NCI-H2081 (cell line): ENCODE measurements at places on chromosomes 3 and 15.

GRCh38 chr3:23035927-23036640 is 167.0 kb upstream of the UBE2E2 start:
- DNase-seq = no peak

- DNase-seq = no peak
These were observed 4.5 kb downstream of the GPR62 start for GRCh38 chr3:51959651-51960050.

GRCh38 chr3:157876556-157876955 is 229.7 kb downstream of the SHOX2 start:
- DNase-seq = no peak

DNA sequence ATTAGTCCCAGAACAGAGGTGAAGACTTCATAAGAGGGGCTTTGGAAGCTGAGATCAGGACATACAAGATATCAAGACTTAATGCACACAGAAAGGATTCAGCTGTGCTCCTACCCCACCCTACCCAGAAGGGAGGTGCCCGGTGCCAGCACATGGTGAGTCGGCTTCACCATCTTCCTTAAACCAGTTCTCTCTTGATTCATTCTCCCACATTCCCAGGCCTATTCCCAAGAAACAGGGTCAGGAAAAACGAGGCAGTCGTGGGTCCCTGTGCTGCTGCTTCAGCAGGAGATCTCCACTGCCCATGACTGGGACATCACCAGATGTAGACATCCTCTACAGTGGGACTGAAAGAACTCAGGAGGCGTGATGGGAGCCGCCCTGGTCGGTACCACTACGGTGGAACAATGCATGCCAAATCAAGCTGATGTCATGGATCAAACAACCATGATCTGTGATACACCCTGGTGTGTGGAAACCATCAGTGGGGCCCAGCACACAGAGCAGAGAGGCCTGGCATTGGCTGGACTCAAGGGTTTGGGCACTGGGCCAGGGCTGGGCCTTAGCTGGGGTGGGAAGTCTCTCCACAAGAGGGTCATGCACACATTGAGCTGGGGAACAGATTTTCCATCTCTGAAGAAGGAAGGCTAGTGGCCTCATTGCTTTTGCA is 41.9 kb downstream of the CCDC12 start:
- no peak for DNase-seq

GRCh38 chr3:136840252-136840651 is 21.3 kb downstream of the SLC35G2 start:
- no peak for DNase-seq

- no peak for DNase-seq
These were observed 16.7 kb downstream of the MCTP2 start for GRCh38 chr15:94247789-94248638.

- DNase-seq = no peak
These were observed 165.2 kb upstream of the PDZRN3 start for GRCh38 chr3:73789825-73790444.

GRCh38 chr3:69079269-69080159 is 651 bp downstream of the UBA3 start:
- peak; percentile 3 for DNase-seq

GRCh38 chr15:25470230-25470629 is 31.4 kb upstream of the UBE3A start:
- no peak for DNase-seq

- no peak for DNase-seq
These were observed 1.0 kb upstream of the ZNF620 start for GRCh38 chr3:40504636-40505430.

- no peak for DNase-seq
These were observed 91.6 kb upstream of the KLHL25 start for GRCh38 chr15:85886309-85886811.

DNA sequence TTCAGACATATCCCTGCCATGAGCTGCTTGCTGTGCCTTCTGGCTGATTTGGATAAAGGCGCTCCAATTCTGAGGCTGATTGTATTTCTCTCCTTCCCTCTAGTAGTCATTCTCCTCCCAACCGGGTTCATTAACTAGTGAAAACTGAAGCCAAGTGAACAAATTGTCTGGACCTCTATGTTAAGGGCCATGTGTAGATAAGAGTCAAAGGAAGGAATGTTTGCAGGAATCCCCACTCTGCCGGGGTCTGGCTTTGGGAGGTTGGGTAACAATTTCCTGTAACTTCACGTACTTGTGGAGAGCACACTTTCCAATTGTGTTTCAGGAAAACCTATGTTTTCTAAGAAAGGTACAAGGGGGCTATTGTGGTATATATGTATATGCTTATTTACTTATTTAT is 38.2 kb upstream of the SUCLG2 start:
- no peak for DNase-seq

GRCh38 chr15:31040611-31041010 is 49.2 kb upstream of the MTMR10 start:
- no peak for DNase-seq

GRCh38 chr3:18526667-18527066 is 101.5 kb upstream of the SATB1 start:
- DNase-seq = no peak

DNA sequence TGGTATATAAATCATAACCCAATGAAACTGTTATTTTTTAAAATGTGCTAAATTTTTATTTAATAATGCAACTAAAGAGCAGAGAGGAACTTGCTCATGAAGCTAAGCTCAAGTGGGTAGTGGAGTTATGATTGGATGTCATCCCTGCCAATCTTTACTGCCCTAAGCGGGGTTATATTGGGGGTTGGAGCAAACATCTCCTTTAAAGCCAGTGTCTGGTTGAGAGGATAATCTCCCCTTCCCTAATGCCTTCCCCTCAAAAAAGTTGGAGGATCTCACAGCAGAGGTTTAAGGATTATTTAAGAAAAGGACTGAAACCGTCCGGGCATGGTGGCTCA is 32.1 kb upstream of the CLASP2 start:
- DNase-seq = no peak

DNA sequence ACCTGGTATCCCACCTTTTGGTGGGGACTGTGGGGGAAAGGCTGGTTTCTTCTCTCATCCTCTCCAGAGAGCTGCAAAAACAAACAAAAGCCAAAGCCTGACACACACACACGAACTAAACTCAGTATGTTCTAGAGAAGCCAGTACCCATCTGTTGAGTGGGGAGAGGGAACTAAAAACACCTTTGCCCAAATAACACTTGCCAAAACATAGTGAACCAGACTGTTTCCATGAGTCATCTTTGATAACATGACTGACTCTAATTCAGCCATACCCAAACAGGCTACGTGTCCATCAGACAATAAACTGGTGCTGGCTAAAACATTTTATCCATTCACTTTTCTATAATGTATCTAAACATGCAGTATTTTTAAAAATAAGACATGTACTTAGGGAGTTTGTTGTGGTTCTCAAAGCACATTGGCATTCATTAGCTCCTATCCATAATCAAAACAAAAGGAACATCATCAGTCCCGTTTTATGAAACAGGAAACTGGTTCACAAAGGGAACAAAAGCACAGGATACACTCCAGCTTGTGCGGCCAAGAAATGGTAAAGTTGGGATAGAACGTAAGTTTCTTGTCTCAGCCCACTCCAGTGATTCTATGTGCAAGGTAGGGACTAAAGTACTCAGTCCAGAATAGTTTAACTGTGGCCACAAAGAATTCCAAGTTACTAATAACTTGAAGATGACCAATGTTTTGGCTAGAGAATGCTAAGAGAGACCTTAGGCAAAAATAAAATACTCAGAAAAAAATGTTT is 16.1 kb downstream of the LYSMD2 start:
- DNase-seq = no peak

DNA sequence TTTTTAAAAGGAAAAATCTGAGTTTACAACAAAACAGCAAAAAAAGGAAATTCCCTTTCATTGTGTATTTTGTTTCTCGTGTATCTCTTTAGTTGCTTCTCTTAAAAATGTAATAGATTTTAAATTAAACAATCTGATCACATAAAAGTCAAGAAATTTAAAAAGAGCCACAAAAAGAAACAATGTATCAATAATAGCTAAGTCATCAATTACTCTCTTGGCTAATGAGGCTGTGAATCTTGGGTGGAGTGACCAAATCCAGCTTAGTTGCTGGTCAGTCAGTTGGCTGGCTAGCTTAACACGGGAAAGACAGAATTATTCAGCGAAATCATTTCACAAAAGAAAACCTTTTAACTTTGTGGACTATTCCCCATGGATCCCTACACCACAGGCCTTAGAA is 3.2 kb downstream of the SFMBT1 start:
- DNase-seq = no peak

DNA sequence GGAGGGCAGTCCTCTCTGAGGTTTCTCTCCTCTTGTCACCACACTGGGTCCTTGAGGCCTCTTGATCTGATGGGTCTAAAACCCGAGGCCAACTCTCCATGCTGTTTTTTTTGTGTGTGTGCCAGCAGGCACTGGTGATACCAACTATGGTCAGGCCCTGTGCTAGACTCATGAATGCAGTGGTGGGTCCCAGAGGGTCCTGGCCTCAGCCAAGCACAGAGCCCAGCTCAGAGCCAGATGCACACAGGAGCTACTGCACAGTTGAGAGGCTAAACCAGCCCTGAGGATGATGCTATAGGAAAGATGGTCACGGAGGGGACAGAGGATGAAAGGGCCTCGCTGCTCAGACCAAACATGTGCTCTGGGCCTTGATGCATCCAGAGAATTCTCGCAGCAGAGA is 33.5 kb downstream of the RAB6B start:
- DNase-seq = no peak

DNA sequence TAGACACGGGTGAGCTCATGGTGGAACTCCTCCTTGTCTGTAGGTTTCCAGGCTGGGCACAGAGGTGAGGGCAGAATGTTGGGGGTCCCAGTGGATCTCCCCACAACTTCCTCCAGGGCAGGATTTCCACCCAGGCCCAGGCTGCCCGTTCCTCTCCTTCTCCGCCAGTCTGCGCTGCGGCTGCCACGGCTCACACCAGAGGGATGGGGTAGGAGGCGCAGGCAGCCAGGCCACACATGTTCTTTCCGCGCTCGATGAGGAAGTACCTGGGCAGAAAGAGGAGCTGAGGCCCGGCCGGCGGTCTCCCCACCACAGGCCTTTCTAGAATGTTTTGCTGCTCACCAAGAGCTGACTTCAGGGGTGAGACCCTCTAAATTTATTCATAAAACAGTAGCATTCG is 22.9 kb downstream of the CTSH start:
- no peak for DNase-seq

DNA sequence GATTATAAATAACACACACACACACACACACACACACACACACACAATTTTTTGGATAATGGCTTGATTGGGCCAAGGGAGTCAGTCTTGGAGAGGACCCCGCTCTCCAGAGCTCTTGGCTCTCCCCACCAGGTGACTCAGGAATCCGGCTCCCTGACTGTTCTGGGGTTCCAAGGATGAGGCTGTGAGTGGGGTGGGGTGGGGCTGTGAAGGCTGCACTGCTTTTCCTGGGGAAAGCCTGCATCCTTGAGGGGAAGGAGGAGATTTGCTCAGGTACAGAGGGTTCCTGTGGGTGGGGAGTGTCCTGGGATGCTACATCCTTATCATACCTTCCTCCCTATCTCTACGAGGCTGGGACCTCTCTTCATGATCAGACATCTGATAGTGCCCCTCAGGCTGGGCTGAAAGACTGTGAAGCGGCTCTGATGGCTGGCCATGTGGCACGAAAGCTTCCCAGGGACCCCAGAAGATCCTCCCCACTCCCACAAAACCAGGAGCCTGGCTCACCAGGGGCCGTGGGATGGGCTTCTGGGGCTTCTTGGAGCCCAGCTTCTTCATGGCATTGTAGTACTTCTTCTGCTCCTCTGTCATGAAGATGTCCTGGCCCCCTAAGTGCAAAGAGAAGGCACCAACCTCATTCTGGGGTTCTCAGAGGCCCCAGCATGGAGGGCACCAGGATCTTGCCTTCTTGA is 59.2 kb downstream of the EXOG start:
- DNase-seq = no peak

- DNase-seq = no peak
These were observed 39.4 kb downstream of the NCK1 start for GRCh38 chr3:136901391-136901790.

DNA sequence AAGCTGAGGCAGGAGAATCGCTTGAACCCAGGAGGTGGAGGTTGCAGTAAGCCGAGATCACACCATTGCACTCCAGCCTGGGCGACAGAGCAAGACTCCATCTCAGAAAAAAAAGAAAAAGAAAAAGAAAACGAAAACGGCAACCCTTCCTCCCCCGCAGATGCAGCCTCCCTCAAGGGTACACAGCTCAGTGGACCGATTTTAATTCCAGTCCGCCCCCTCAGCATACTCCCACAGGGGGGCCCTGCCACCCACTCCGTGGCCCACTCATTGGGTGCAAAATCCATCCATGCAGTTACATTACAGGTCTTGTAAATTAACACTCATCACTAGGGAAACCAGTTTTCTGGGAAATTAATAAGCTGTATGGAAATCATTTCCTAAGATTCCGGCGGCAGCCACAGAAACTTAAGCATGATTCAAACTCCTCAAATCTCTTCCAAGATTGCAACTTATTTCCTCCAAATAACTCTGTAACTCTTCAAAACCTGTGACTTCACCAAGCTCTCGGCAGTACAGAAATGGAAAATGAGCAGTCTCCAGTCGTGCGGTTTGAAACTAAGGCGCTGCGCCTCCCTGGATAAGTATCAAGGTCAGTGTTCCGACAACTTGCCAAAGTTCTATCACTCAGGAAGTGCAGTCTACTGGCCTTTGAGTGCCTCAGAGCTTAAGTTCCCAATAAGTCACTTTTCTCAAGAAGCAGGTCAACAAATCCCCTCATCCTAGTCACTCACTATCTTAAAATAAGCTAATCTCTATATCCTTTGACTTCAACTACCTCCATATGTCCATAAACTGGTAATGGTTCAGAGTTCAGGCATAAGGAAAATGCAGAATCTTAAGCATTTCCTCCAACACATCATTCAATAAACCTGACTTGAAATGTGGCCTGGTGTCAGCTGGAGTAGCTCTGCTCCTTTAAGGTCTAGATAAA is 24.7 kb upstream of the KLHL6 start:
- no peak for DNase-seq

GRCh38 chr15:90878660-90879059 is 5.6 kb upstream of the FES start:
- DNase-seq = no peak

DNA sequence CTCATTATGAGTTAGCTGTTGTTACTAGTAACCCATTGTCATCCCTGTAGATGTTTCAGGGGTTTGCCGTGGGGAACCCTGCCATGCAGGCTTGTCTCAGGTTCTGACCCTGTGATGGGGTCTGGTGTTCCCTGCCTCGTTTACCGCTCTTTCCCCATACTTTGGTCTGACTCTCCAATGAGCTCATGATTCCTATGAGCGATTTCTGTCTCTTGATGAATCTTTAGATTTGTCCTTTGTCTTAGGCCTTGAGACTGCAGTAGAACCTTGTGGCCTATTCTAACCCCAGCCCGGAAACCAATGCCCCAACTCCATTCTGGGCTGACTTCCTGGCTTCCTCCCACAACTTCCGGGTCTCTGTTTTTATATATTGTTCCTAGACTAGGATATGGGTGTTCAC is 11.3 kb upstream of the IQGAP1 start:
- no peak for DNase-seq

GRCh38 chr3:40978442-40978841 is 220.9 kb upstream of the CTNNB1 start:
- DNase-seq = no peak

- no peak for DNase-seq
These were observed 31.5 kb upstream of the ITGA11 start for GRCh38 chr15:68463444-68463843.
